ENCODE measurements at places on chromosomes 6 and 20. TPM values are rescaled to one million over a fixed set of nuclear protein-coding genes. Genes with fewer than 3 reads are reported as not detected.

MOG gene
- total RNA-seq = not detected

ENPP4 gene
- 14.6 TPM for total RNA-seq

OOEP gene
- not detected for total RNA-seq

TMEM244 gene
- total RNA-seq = not detected

KHDC1L gene
- not detected for total RNA-seq

ID4 gene
- 32.5 TPM for total RNA-seq

RIMS1 gene
- 5.2 TPM for total RNA-seq

AVP gene
- not detected for total RNA-seq

COL21A1 gene
- 9.3 TPM for total RNA-seq

PI3 gene
- 1.7 TPM for total RNA-seq

TFAP2C gene
- 12.5 TPM for total RNA-seq

C6orf141 gene
- 1.6 TPM for total RNA-seq

ID1 gene
- total RNA-seq = 367 TPM

CALHM5 gene
- 1.7 TPM for total RNA-seq

COX4I2 gene
- 4.0 TPM for total RNA-seq

COL11A2 gene
- 0.96 TPM for total RNA-seq

TNXB gene
- 121 TPM for total RNA-seq

DOP1A gene
- 43.1 TPM for total RNA-seq

MOXD1 gene
- 13.8 TPM for total RNA-seq

SLC4A11 gene
- total RNA-seq = 56.3 TPM

ELOVL4 gene
- 1.4 TPM for total RNA-seq

HSPA1A gene
- total RNA-seq = 191 TPM

Data from ureter (tissue), 1 donor.